Stimulated activated CD4-positive, alpha-beta T cell treated with anti-CD3 and anti-CD28 coated beads, Interleukin-4, amount 100 ng/mL, for 4 hours (primary cell): ENCODE measurements at places on chromosomes 3 and 15.

DNA sequence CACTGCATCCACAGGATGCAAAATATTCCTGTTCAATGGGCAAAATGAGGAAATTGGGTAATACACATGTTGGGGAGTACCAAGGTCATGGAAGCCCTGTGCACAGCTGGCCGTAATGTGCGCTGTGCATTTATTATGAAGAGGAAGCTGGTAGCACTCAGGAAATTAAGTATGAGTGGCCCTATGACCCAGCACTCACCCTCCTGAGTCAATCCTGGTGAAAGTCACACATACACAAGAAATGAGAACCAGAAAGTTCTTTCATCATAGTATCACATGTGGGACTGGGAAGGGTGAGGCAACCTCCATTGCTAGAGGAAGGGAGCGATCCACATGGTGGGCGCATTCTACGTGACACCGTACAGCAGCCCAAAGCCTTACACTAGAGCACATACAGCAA, 11.4 kb upstream of the PRR20G start:
- DNase-seq = no peak

DNA sequence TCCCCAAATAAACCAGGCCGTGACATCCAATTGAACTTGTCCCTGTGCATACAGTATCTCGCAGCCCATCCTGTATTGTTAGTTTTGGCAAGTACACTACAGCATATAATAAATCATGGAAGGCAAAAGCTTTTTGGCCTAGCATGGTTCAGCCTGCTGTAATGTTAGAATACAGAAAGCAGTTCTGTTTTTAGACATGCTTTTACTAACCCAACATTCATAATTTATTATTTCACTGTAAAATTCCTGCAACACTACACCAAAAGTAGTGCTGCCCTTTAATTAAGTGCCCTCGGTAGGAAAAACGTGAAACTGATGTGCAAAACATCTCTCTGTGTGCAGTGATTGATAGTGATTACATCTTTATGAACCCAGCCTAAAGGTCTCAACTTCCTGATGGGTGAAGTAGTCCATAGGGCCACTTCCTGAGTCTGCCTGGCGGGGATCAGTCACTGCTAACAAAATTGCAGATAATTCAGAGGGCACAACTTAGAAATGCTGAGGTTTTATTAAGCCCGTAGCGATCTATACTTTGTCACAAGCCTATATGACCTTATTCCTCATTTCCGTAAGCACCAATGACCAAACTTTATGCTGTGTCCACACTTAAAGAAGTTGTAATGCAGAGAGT, 227.8 kb downstream of the CDIN1 start:
- no peak for DNase-seq

DNA sequence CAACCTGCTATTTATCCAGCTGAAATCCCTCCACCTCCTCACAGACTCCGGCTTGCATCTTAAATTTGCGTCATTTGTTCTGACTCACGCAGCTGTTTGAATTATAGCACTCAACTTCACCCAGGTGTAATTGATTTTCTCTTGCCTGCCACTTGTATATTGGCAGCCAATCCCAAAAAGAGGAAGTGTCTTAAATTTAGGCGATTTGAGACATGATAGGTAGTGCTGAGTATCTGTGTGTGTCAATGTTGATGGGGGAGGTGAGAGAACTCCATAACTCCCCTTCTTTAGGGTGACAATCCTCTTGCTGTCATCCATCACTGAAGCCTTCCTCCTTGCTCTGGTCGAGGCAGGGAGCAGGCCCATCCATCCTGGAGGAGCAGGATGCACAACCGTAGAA, 77.2 kb upstream of the TPRG1 start:
- no peak for DNase-seq

- DNase-seq = peak; percentile 66
Observed at GRCh38 chr15:25850154-25851111, 12.7 kb downstream of the ATP10A start.

GRCh38 chr3:34646911-34647460, 848.6 kb downstream of the PDCD6IP start:
- no peak for DNase-seq

- DNase-seq = no peak
Observed at GRCh38 chr3:49006408-49007067, 653 bp upstream of the WDR6 start.
